ENCODE measurements at places on chromosomes 13 and 19.

GRCh38 chr19:8821748-8822241 is 10.3 kb downstream of the ZNF558 start:
- no peak for DNase-seq

DNA sequence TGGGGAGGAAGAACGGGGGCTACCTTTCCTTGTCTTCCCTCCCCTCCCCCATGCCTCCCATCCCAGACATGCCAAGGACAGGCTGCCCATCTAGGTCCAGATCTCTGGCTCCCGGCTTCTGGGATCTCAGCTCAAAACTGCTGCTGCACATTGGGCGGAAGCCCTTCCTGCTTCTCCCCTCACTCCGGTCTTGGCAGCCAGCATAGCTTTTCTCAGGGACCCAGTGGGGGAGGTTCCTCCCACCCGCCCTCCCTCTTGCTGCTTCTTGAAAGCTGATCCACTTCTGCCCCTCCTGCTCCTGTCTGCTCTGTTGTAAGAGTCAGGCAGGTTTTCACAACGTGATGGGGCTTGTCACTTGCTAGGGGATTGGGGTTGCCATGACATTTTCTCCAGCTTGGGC is 21.7 kb upstream of the RNF17 start:
- DNase-seq: no peak

DNA sequence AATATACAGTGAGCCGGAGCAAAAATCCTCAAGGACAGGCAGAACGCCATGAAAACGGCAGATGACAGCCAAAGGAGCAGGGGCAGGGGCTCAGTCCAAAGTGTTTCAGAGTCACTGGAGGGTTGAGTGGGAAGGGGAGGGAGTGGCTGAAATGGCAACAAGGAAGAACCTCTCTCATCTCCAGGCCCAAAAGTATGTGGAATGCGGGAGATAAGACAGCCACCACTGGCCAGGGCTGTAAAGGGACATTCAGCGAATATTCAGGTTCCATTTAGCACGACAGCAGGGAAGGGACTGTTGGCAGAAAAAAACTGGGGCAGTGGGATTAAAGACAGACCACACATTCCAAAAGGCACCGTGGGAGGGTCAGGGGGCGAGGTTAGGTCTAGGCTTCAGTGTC is 48.4 kb downstream of the USPL1 start:
- no peak for DNase-seq

DNA sequence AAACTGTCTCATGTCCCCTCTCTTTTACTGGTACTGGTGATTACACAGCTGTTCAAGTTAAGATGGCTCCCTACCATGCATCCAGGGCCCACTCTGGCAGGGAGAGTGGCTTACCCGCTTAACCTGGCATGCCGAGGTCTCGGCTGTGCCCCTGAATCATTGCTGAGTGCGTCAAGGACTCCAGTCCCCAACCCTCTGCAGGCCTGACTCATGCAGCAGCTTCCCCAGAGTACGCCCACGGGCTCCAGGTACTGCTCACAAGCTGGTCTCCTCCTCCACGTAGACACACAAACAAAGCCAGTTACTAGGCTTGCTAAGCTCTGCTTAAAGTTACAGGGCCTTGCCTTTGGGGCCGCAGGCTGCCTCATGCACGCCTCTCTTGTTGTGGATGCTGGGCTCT is 447.4 kb downstream of the COG6 start:
- peak; percentile 3 for DNase-seq

DNA sequence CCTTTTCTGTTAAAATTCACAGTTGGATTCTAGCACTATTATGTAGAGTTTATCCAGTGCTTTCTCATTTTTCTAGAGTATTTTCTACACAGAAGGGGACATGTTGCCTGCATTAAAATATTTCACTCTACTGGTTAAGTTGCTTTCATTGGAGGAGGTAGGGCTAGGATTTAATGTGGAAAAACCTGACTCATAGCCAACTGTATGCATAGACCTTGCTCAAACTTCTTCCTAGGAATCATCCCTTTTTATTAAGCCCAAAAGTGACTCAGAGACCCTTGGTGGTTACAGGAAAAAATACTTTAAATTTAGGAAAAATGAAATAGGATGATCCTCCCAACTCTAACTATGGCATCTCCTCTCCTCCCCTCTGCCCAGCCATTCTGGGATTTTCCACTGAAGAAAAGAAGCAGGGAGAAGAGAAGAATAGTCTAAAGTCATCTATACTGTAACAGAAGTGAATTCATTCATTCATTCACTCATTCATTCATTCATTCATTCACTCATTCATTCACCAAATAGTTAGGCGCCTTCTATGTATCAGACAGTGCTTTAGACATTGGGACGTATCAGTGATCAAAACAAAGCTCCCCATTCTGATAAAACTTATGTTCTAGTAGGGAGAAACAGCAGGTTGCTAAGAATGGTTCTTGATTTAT is 109.0 kb upstream of the HTR2A start:
- no peak for DNase-seq

DNA sequence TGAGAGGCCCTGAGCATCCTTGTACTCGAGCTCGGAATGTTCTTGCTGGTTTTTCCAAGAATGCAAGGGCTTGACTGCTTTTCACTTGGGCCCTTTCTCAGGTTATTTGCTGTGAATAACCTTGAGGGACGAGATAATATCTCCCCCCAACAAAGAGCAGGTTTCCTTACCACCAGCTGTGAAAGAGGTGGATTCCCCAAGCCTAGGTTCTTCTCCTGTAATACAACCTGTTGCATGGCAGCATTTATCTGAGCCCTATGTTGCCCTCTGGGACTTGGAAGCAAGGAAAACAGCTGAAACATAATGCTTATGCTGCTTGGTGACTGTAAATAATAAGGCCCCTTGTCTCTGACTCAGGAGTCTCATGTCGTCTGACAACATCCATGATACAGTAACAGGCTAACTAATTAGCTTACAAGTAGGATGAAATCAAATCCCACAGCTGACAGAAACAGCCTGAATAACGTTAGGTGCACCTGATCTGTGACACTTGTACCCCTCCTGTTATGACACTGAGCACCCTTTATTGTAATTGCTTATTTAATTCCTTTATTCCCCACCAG is 43.6 kb upstream of the RCBTB2 start:
- DNase-seq: no peak

DNA sequence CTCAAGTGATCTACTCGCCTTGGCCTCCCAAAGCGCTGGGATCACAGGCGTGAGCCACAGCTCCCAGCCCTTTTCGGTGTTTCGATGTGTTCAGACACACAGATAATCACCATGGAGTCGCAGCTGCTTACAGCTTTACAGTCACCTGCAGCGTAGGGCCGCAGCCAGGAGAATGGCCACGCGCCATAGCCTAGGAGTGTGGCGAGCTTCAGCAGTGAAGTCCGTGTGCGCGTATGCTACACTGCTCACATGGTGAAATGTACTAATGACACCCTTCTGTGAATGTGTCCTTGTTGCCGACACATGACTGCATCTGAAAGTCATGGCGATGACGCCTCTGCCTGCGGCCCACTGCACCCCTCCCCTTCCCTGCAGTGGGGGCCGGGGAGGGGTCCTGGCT is 23.6 kb downstream of the AP3D1 start:
- peak; percentile 22 for DNase-seq

DNA sequence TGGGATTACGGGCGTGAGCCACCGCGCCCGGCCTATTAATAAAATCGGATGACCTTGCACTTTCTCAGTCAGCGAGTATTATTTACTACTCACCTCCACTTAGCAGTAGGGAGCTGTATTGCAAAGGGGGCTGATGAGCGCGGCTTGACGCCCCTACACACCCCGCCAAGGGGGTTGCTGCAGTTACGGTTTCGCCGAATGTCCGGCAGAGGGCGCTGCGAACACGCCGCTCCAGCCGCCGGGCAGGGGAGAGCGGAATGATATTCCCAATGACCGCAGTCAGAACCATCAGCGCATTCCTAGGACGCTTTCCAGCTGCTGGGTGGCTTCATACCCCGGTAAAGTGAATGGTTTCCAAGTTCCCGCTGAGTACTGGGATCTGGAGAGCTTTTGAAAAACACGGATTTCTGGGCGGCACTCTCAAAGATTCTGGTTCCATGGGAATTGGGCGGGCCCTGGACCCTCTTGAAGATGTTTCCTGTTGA is 30.0 kb upstream of the TPT1 start:
- peak; percentile 68 for DNase-seq

GRCh38 chr19:54461210-54461609 is 2.4 kb downstream of the LENG9 start:
- DNase-seq: no peak
